ENCODE measurements at places on chromosomes 7 and 10.

DNA sequence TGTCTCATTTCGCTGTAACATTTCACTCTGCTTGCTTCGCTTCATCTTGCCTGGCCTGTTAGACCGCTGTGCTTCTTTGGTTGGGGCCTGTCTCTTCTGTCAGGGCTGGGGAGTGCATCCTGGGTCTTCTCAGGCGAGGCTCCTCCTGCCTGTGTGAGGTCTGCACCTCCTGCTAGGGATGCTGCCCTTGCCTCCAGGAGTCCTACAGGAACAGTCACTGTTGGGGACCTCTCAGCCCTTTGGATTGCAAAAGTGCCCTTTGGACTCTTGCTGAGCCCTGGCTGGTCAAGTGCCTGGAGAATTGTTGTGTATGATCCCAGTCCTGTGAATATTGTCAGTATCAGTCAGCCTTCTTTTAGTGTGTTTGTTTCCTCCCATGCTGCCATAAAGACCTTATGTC, 84.1 kb downstream of the MDFIC start:
- DNase-seq: no peak

GRCh38 chr7:101575168-101575567, 53.9 kb downstream of the MYL10 start:
- no peak for DNase-seq

- DNase-seq: no peak
Measured at GRCh38 chr10:116752969-116753665, 10.8 kb upstream of the HSPA12A start.

GRCh38 chr10:80497187-80498077, 40.3 kb upstream of the SH2D4B start:
- DNase-seq: no peak

GRCh38 chr10:115093286-115093775, at the start of gene ATRNL1:
TSS of gene ATRNL1 (plus strand) at chr10:115093365. CDS start at chr10:115093751, 386 bp downstream.
- no peak for DNase-seq

DNA sequence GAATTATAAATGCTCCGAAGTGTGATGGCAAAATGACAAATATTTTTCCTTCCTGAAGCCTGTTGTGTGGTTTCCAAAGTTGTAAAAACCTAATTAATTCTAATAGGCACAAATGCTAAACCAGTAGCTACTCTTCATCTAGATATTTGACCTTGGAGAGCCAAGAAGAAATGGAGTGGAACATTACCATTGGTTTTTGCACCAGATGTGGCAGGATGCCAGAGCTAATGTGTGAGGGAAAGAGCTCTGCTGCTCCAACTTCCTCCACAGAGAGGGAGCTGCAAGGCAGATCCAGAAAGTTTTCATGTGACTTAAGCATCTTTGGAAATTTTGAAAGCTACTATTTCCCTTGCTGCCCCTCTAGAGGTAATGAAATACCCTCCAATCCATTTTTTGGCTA, 65.1 kb upstream of the HPS1 start:
- no peak for DNase-seq

DNA sequence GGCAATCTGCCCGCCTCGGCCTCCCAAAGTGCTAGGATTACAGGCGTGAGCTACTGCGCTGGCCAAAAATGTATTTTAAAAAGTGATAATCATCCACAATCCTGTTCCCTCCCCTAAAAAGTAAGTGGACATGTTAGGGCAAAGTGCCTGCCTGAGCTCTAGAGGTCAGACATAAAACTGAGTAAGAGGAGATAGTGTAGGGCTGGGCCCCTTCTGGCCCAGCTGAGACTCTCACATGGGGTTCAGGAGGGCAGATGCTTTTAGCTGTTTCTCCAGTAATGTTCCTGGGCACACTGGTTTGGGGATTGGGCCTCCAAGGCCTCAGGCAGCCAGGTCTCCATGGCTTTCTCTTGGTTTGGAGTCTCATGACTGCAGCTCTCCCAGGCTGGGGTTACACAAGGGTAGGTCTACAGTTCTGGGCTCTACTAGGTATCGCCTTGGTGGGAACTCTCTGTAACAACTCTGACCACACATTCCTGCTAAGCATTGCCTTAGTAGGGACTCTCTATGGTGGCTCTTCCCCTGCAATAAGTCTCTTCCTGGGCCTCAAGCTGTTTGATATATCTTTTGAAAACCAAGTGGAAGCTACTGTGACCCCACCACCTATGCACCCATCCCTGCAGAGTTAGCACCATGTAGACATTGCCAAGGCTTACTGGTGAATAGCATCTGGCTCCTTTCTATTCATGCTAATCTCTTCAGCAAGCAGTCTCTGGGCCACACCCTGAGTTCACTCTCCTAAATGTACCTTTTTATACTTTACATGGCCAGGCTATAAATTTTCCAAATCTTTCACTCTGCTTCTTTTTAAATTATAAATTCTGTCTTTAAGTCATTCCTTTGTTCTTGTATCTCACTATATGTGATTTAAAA, 6.9 kb upstream of the NUDCD3 start:
- DNase-seq: no peak

DNA sequence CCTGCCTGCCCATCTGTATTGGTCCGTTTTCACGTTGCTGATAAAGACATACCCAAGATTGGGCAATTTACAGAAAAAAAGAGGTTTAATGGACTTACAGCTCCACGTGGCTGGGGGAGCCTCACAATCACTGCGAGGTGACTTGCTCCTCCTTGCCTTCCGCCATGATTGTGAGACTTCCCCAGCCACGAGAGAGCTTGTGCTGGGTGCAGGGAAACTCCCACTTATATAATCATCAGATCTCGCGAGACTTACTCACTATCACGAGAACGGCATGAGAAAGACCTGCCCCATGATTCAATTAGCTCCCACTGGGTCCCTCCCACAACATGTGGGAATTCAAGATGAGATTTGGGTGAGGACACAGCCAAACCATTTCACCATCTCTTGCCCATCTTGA, 111.8 kb downstream of the MYL10 start:
- no peak for DNase-seq
